Activated CD4-positive, CD25-positive, alpha-beta regulatory T cell (primary cell): ENCODE measurements at places on chromosomes 2 and 18.

- DNase-seq: no peak
Measured at GRCh38 chr2:15565994-15566671, 5.0 kb upstream of the NBAS start.

DNA sequence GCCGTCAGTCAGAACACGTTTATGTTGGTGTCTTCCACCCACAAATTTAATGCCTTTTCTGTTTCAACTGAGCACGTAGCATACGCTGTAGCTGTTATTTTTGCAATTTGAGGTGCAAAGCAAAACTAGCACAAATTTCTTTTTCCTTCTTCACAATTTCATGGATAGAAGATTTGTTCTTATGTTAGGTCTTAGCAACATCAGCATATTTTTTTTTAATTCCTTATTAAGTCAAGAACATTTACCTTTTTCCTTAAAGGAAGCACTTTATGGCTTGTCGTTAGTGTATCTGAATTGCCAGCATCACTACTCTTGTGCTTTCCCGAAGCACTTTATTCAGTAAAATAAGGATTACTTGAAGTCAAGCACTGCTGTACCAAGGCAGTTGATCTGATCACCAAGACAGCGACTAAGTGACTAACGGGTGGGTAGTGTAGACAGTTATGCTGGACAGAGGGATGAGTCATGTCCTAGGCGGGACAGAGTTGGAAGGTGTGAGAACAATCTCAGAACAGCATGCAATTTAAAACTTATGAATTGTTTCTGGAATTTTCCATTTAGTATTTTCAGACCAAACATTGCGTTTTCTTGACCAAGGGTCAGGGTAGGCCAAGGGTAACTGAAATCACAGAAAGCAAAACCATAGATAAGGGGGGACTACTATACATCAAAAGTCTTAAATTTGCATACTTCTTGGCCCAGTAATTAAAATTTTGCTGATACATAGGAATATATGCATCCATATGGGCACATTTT is 13.3 kb downstream of the BABAM2 start:
- DNase-seq: no peak

DNA sequence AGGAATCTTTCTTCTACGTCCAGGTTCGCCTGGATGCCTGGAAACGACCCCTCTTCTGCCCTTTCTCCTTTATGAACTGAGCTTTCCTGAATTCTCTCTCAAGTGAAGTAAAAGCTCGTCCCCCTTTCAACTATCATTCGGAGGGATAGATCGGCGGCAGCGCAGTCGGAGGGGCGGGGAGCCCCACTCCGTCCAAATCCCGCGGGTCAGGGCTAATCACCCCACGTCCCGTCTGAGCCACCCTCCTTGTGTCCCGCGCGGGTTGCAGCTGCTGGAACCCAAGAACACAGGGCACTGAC is 367 bp downstream of the FBXO48 start:
- DNase-seq: no peak

GRCh38 chr2:69729266-69729665 is 12.7 kb upstream of the ANXA4 start:
- no peak for DNase-seq

DNA sequence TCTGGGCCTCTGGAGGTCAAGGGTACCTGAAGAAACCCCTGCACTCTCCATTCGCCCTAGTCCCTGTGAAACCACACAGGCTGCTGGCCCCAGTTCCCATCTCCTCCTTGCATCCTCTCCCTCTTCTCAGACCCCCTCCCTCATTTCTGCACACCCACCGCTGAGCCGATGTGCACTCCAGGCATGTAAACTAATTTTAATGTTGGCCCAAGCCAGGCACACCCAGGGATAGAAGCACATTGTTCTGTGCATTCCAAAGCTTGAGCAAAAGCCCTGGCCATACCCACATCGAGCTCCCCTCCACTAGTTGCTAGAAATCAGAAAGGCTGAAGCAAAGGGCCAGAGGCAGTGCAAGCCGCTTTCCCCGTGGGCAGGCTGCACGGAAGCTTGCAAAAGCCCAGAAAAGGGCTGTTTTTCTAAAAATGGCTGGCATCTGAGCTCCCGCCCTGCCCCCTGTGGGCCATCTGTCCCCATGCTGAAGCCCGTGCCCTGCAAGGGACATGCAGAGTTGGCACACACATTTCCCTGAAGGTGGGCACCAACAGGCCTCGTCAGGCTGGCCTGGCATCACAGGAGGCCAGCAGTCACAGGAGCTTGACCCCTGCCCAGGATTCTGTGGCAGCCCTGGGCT is 181.6 kb downstream of the SMAD7 start:
- no peak for DNase-seq

- DNase-seq: no peak
Measured at GRCh38 chr2:228681426-228681825, 499.9 kb upstream of the SPHKAP start.

DNA sequence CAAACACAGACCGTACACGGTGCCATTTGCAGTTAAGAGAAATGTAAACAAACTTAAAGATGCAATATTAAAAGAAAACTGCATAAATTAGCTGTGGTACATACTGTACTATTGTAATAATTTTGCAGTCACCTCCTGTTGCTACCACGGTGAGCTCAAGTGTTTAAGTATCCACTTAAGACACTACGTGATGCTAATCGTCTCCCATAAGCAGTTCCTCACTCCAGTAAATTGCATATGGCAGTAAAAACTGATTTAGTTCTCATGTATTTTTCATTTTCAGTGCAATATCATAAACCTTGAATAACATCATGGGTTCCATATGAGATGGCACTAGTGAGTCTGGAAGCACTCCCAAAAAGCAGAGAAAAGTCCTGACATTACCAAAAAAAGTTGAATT is 14.4 kb downstream of the CLEC4F start:
- DNase-seq: no peak

DNA sequence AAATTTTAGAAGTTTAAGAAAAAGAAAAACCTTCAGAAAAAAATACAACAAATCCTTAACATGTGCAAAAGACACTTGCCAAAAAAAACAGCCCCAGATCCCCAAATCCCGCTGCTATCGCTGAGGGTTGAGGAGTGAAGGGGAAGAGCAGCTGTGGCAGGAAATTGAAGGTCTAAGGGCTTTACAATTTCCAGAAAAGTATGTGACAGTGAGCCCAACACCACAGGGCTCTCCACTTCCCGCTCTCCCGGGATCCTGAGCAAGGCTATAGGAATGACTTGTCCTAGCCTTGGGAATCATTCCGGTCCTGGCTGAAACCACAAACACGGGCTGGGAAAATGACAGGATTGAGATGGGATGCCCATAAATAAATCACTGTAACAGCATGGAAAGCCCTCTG is 191.4 kb downstream of the TMEM163 start:
- no peak for DNase-seq

DNA sequence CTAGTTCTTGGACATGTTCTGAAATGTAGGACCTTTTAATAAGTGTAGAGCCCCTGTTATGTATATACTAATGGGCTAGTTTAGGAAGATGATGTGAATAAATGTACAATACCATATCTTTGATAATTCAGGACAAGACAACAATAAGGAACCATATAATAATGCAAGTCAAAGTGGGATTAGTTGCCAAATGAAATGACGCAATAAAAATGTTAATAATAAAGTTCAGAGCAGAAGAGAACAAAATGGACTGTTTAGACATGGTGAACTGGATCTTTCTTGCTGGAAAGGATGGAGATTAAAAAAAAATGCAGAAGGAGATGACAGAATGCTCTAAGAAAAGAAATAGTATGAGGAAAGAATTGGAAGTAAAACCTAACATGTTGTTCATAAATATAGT is 43.7 kb downstream of the MMADHC start:
- no peak for DNase-seq

- DNase-seq: no peak
Measured at GRCh38 chr2:170212625-170213280, 34.8 kb downstream of the MYO3B start.

GRCh38 chr2:48114256-48114655 is 208.0 kb upstream of the FBXO11 start:
- DNase-seq: peak; percentile 1

GRCh38 chr2:10304458-10305253 is 2.0 kb downstream of the HPCAL1 start:
- DNase-seq: no peak

- DNase-seq: no peak
Measured at GRCh38 chr2:181197140-181197760, 216.8 kb downstream of the UBE2E3 start.

DNA sequence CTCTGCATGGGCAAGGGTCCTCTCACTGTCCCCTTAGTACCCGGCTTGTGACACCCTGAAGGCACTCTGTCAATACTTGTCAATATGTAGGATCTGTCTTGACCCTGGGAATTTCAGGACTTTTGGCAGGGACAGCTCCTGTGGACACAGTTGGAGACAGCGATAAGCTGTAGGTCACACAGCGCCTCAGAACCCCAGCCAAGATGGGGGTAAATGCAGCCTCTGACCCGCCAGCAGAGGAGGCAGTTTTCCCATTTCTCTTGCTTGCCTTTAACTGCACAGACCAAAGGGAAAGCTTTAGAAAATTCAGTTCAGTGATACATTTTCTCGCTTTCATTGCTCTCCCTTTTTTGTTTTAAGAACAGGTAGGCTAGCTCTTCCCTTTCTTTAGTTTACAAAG is 54.8 kb upstream of the KLHL29 start:
- DNase-seq: no peak

DNA sequence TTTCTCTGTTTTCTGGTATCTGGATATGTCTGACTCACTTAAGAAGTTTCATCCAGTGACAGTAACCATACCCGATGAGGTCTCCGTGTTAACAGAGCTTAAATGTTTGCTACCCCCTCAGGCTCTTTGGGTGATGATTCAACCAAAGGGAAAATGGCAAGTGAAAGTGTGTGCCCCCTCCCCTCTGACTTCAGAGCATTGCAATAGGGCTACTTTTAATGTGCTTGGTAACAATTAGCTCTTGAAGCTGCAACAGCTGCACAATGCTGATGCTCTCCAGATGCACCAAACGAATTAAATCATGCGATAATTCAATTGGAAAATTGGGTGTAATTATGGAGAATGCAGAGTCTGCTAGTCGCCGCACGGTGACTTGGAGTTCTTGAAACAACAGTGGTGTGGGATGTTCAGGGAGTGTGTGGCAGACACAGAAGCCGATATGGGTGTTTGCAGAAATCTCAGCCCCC is 270.7 kb downstream of the ALK start:
- no peak for DNase-seq

GRCh38 chr2:19425419-19425818 is 67.0 kb upstream of the OSR1 start:
- no peak for DNase-seq

- no peak for DNase-seq
Measured at GRCh38 chr2:183671233-183671632, 547.0 kb downstream of the NUP35 start.

- DNase-seq: no peak
Measured at GRCh38 chr2:152513681-152514080, 178.7 kb downstream of the FMNL2 start.

- no peak for DNase-seq
Measured at GRCh38 chr2:218295029-218295428, 2.7 kb upstream of the TMBIM1 start.

DNA sequence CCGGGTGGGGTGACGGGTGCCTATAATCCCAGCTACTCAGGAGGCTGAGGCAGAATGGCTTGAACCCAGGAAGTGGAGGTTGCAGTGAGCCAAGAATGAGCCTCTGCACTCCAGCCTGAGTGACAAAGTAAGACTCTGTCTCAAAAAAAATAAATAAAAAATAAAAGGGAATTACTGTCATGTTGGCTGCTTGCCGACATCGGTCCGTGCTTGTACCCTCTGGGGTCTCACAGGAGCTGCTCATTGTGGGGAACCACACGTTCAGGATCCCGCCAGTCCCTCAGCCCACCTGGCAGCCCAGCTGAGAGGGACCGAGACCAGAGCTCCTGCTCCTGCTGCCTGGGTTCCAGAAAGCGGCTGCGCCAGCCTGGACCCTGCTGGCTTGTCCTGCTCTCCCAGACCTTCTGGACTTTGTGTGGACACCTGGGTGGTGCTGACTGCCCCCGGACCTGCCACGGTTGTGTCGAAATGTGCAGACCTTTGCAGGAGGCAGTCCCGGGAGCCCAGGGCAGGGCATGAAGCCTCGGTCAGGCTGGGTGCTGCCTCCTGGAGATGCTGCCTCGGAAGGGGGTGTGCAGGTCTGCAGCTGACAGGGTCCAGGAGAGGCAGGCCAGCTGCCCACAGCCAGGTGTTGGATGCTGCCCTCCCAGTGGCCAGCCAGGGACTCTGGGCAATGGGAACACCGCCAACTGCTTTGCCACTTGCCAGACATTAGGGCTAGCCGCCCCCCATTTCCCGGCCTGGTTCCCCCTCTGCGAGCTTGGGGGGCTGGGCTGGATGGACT is 16.4 kb downstream of the KLF11 start:
- no peak for DNase-seq

DNA sequence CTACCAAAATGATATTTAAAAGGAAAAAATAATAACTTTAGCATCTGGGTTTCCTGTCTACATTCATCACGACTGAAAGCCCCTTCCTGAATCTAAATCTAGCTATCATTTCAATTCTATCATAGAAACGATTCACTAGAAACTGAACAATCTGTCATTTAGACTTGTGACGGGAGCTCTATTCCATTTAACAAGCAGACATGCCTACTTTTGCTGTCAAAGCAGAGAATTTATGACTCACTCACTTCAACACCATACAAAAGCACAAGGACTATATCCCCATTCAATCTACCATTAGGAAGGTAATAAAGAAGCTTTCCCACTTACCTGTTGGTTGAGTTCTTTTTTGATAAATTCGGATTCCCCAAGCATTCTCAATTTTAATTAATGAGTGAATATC is 1072.3 kb downstream of the LRP1B start:
- DNase-seq: no peak

- DNase-seq: no peak
Measured at GRCh38 chr2:184554736-184555135, 43.6 kb upstream of the ZNF804A start.

GRCh38 chr2:67234440-67234839 is 162.7 kb upstream of the ETAA1 start:
- DNase-seq: no peak

DNA sequence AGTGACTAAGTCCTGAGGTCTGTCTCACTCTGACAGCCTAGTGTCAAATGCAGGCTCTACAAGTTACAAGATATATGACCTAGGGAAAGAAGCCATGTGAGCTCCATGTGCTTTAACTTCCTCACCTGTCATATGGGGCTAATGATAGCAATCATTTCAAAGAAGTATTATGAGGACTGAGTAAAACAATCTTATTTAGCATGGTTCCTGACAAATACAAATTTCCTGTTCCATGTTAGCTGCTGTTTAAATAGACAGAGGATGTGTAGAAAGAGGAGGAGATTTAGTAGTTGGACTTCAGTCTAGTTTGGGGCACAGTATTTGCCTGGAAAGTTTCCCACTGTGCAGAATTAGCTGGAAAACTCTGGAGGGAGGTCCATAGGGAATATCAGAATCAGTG is 545.8 kb downstream of the CNTNAP5 start:
- DNase-seq: no peak
